ENCODE measurements at places on chromosomes 5 and 9. TPM values are rescaled to one million over a fixed set of nuclear protein-coding genes. Genes with fewer than 3 reads are reported as not detected.

DNA sequence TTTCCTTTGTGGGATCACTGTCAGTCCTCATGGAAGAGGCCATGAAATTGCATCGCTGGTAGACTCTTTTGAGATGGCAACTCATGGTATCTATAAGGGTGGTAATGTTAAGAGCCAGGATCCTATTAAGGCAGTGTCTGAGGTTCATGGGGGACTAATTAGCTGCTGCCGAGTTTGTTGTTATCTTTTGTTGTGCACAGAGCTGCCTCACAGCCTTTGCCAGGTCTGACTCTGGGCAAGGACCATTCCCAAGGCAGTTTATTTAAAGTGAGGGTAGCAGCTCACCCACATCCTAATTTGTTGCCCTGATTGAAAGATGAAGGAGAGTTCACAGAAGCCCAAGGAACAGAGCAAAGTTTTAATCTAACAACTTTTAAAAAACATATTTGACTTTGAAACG lies 7.9 kb downstream of the SMARCA2 start:
- H3K4me1 ChIP-seq = peaks cover 69% of the 10 kb centered on the region
- no peak for DNase-seq
- H3K27me3 ChIP-seq = no peaks in the 10 kb centered on the region
- H3K27ac ChIP-seq = no peak overlapping the region

DNA sequence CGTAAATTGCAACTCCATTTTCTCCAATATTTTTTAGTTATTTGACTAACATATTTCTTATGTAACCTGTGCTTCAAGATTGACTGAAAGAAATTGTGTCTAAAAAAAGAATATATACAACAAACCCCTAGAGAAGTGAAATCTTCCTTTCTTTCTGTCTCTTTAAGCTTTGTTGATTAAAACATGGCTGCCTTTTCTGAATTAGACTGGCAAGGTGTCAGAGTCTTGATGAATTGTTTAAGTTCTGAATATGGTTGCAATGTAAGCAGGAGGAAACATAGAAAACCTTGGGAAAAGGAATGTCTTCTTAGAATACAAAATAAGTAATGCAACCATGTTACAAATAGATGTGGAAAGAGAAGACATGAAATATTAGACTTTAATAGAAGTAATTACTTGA lies 209.8 kb upstream of the CTNND2 start:
- DNase-seq = no peak
- H3K4me3 ChIP-seq = no peak overlapping the region
- H3K4me1 ChIP-seq = no peaks in the 10 kb centered on the region

LMAN2 gene
- 309 TPM for total RNA-seq

HMMR gene
- 0.56 TPM for total RNA-seq

MGAT4B gene
- total RNA-seq = 108 TPM

ANKRD20A1 gene
- 0.88 TPM for total RNA-seq

TPPP gene
- total RNA-seq = 8.7 TPM

IL13 gene
- not detected for total RNA-seq

DNA sequence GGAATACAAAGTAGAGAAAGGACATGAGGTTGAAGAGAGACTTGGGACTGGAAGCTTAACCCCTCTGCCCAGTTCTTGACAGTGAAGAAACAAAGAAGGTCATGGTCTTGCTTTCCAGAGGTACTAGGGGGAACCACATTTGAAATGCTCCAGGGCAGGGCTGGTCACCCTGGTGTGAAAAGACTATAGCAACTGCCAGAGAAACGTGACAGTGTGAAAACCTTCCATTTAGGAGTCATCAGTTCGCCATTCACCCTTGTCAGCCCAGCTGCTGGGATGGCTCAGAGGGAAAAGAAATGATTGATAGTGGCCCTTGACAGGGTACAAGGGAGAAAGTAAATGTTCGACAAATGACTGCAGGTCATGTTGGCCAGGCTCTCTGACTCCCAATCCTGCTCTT lies 56.7 kb downstream of the MAT2B start:
- DNase-seq = no peak
- no peak overlapping the region for H3K27ac ChIP-seq
- H3K27me3 ChIP-seq = no peaks in the 10 kb centered on the region
- no peak overlapping the region for H3K4me3 ChIP-seq
- peaks cover 13% of the 10 kb centered on the region for H3K4me1 ChIP-seq

- no peaks in the 10 kb centered on the region for H3K27me3 ChIP-seq
- no peak overlapping the region for H3K4me3 ChIP-seq
- no peaks in the 10 kb centered on the region for H3K36me3 ChIP-seq
- DNase-seq = no peak
- H3K27ac ChIP-seq = no peak overlapping the region
Observed at GRCh38 chr9:127223266-127223665, 41.3 kb upstream of the GARNL3 start.

- peak; percentile 46 for DNase-seq
- H3K36me3 ChIP-seq = no peaks in the 10 kb centered on the region
- H3K27me3 ChIP-seq = no peaks in the 10 kb centered on the region
- H3K4me1 ChIP-seq = peaks cover 35% of the 10 kb centered on the region
- H3K4me3 ChIP-seq = peak overlapping the region; percentile 48
Observed at GRCh38 chr9:100427366-100428263, 672 bp downstream of the MSANTD3 start.

DNA sequence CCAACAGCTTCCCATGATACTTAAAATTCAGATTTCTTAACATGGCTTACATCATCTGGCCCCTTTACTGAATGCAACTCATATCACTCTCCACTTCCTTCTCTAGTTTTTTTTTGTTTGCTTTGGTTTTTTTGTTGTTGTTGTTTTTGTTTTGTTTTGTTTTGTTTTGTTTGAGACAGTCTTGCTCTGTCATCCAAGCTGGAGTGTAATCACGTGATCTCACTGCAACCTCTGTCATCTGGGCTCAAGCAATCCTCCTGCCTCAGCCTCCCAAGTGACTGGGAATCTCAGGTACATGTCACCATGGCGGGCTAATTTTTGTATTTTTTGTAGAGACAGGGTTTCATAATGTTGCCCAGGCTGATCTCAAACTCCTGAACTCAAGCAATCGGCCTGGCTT lies 41.4 kb downstream of the CPLANE1 start:
- no peak overlapping the region for H3K27ac ChIP-seq
- H3K4me1 ChIP-seq = no peaks in the 10 kb centered on the region

Measured in thyroid gland (tissue), 4 donors.